ENCODE measurements at places on chromosomes 2 and 18.

DNA sequence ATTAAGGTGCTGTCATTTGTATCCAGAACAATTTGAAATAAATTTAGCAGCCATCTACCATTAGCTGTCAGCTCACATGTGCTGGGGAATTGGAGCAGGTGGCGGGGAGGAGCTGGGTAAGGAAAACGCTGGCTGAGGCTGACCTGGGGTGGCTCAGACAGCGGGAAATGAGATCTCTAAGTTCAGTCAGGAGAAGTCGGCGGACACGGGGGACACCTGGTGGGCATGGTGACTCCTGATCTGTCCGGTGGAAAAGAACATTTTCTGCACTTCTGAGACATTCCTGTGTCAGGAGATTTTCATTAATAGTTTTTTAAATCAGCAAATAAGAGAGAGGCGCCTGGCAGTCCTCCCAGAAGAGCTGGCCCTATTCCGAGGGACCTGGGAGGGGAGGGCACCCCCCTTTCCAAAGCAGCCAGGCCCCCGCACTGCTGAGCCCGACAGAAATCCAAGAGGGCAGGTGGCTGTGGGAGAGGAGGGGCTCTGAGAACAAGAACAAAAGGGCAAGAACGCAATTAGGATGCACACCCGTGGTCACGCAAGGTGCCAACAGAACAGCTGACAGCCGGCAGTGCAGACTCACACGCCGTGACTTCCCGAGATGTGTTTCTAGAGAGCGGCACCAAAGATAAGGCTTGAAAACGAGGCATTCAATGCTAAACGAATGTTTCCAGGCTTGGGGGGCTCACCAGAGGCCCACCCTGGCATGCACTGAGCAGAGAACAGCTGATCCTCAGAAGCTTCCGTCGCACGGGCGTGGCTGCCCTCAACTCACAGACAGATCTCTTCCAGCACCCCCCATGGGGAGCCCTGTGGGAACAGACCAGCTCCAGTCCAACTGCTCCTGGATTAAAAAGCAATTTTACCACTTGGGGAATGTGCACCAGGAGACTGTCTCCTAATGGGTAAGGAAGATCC, 26.4 kb downstream of the SLC66A2 start:
- no peak for DNase-seq

GRCh38 chr2:213019368-213019767, 132.0 kb downstream of the IKZF2 start:
- no peak for DNase-seq

DNA sequence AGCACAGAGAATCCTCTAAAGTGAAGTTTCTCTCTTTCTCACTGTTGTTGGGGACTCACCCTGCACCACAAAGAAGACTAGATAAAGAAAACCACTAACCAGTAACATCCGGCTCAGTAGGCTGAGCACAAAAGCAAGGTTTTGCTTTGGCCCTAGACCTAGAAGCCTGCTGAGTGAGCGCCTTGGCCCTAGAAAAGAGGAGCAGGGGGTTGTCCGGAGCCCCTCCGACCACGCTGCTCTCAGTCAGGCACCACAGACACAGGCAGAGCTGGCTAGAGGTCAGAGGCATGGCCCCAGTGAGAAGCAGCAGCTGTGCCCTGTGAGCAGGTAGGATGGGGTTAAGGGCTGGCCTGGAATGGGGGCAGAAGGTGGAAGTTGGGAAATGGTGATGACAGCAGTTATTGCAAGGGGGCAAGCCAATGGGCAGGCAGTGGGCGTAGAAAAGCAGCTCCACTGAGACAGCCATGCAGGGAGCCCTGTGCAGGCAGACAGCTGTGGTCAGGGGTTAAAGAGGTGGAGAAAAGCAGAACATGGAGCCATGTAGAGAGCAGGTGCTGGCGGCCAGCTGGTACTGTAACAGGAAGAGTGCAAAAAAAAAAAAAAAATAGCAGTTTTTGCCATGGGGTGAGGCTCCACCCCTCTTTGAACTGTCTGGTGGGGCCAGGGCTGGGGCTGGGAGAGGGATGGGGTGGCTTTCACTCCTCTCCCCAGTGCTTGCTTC, 36.9 kb upstream of the SLC14A1 start:
- DNase-seq, result peak; percentile 37

DNA sequence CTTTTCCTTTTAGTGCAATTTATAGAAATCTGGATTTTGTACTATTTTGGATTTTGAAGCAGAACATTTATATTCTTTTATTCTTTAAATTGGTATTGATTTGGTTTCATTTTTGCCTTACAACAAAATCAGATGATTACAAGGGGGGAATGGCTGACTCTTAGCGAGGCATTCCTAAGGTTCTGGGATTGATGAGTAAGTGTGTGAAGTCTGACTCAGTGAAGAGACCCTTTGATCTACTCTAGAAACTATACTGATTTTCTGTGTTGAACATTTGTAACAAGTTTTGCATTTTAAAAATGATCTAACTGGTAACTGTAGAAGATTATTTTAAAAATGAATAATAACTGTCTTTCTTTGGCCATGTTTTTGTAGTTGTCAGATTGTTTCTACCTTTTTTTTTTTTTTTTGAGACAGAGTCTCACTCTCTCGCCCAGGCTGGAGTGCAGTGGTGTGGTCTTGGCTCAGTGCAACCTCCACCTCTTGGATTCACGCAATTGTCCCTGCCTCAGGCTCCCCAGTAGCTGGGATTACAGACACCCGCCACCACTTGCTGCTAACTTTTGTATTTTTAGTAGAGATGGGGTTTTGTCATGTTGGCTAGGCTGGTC, 48.7 kb downstream of the TTC39C start:
- no peak for DNase-seq

- peak; percentile 87 for DNase-seq
These were observed 4.7 kb upstream of the STAMBP start for GRCh38 chr2:73823916-73824523.

- DNase-seq, result peak; percentile 25
These were observed 462.9 kb downstream of the TXNL1 start for GRCh38 chr18:56175330-56176001.

GRCh38 chr2:170576296-170576695, 138.8 kb upstream of the SP5 start:
- no peak for DNase-seq

GRCh38 chr18:39521164-39521563, 1955.6 kb upstream of the CELF4 start:
- no peak for DNase-seq

- no peak for DNase-seq
These were observed 149.3 kb downstream of the CSRNP3 start for GRCh38 chr2:165618806-165619205.

DNA sequence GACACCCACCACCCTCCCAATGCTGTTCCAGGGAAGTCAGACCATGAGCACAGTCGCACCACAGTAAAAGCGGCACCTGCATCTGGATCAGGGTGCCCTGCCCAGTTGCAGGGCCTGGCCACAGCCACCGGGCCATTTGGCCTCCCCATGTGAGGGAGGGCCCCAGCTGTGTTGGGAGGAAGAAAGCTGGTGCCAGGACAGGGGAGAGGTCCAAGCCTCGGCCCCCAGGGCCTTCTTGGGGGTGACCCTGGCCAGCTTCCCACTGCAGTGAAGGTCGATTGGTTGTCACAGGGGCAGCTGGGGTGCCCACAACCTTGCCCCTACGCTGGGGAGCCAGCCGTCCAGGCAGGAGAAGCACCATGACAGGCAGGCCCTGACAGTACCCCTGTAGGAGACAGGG, 183.2 kb upstream of the RAB6C start:
- DNase-seq, result no peak

GRCh38 chr2:20680744-20681375, 13.9 kb downstream of the GDF7 start:
- no peak for DNase-seq

DNA sequence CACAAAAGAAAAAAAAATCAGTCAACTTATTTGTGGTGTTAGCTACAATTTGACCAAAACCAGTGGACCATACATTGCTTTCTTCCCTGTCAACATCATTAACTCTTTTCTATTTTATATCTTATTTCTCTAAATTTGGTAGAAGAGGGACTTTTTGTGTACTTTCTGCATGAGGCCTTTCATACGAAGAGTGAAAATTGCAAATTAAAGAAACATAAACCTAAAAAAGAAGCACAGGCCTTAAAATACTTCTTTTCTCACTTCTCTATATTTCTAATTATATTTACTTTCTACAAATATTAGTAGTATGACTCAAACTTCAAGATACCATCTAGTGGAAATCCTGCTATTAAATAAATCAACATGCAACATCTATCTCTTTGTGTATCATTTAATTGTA, 1073.4 kb upstream of the ZEB2 start:
- no peak for DNase-seq

GRCh38 chr2:28628506-28628905, 123.1 kb upstream of the PPP1CB start:
- no peak for DNase-seq

- DNase-seq, result no peak
These were observed 134.3 kb downstream of the SOCS6 start for GRCh38 chr18:70423120-70423519.

- DNase-seq, result no peak
These were observed 114.2 kb downstream of the SPHKAP start for GRCh38 chr2:228067309-228067708.

GRCh38 chr2:227383686-227384085, 4.1 kb downstream of the SCYGR1 start:
- DNase-seq, result no peak

DNA sequence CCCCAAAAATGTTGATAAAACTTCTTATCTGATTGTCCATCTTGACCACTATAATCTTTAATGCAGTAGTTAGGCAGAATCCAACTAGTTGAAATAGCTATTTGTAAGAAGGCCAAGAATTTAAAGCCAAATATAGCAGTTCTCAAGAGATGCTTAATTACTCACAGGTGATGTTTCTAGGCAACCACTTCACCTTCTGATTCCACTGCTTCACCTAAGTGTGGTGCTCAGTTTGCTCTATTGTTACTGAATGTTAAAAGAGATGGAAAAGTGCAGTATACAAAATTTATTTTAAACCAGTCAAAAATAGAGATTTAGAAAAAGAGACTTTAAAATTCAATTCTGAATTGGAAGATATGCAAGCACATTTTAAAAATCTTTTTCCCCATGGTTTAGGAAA, 539.4 kb downstream of the ZNF804A start:
- no peak for DNase-seq

- no peak for DNase-seq
These were observed 59.5 kb downstream of the RALBP1 start for GRCh38 chr18:9534844-9535243.

- DNase-seq, result no peak
These were observed 145.2 kb upstream of the COPS8 start for GRCh38 chr2:236940497-236940896.

- DNase-seq, result peak; percentile 82
These were observed 27.4 kb upstream of the CCNYL1 start for GRCh38 chr2:207683879-207684627.

- DNase-seq, result no peak
These were observed 6.0 kb downstream of the SRBD1 start for GRCh38 chr2:45605116-45605515.

GRCh38 chr18:48989304-48990303, 38.8 kb upstream of the SMAD7 start:
- no peak for DNase-seq

DNA sequence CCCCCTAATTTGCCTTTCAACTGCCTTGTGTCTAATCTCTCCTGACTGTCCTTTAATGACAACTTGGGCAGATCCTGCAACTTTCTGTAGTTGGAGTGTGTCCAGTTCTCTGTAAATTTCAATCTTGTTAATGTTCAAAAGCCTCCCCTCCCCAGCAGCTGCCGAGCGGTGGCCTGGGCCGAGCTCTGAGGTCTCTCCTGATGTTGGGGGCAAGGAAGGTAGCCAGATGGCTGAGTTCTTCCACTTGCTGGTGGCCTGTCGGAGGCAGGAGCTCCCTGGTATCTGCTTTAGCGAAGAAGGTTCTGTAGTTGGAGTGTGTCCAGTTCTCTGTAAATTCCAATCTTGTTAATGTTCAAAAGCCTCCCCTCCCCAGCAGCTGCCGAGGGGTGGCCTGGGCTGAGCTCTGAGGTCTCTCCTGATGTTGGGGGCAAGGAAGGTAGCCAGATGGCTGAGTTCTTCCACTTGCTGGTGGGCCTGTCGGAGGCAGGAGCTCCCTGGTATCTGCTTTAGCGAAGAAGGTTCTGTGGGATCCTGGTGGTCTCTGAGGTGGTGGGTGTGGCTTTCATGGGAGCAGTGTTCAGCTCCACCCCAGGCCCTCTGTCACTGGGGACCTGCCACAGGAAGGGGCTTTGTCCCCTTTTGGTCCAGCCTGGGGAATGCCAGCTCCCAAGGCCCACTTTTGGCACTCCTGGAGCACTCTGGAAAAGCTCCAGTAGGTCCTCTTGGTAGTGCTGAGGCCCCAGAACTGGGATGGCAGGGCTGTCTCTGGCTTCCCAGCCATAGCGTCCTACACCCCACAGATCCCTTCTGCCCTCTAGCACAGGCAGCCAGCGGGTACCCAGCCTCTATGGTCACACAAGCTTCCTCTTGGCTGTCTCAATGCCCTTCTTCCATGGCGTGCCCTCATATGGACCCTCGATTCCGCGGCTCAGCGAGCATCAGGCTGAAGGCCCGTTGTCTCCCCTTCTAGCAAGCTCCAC, 211.9 kb downstream of the ALPK2 start:
- DNase-seq, result peak; percentile 60

GRCh38 chr2:203748331-203749126, 42.1 kb downstream of the CD28 start:
- no peak for DNase-seq

DNA sequence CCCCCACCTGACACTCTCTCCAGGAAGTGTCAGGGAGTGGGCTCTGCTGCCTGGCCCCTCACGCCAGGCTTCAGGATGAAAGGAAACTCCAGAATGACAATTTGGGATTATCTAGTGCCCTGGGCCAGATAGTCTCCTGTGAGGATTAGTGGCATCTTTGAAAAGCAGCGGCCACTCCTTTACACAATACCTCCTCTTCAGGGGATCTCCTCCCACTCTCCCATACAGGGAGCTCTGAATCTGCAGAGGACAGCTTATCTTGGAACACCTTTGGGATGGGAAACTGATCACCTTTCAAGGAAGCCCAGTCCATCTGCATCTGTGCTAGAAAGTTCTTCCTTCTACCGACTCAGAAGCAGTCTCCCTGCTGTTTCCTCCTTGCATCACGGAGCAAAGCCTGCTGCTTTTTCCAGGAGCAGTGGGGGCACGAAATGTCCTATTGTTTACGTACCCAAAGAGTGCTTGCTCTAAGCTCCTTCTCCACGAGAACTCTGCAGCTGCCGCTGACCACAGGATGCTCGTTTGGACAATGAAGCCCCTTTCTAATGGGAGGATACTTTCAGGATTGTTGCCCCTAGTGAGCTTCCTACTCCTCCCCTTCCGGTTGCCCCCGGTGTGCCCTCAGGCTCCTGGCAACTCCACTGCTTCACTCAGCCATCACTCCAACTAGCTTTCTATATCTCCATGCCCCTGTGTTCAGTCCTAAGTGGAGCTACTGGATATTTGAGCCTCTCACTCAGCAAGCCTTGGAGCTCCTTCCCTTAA, 31.5 kb downstream of the SIX3 start:
- DNase-seq, result no peak

GRCh38 chr18:42264497-42264896, 309.5 kb downstream of the PIK3C3 start:
- no peak for DNase-seq

All from amniotic epithelial cell (primary cell).